ENCODE measurements at places on chromosomes 4 and X.

GRCh38 chr4:132557660-132558059, 591.4 kb upstream of the PCDH10 start:
- DNase-seq = no peak

DNA sequence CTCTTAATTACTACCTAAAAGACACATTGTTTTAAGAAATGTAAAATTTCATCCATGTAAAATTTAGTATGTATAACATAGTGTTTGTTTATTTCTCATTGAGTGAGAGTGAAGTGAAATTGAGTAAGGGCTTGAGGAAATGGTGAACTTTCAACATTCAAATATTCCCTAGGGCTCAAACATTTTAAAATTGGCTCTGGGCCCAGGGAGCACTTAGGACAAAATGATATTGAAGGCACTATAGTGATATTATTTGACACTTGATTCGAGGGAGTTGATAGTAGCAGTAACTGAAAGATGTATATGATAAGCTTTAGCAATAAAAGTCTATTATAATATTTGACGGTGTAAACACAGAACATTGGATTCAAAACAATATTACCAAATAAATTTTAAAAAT, 1244.0 kb upstream of the TENM3 start:
- DNase-seq = no peak

DNA sequence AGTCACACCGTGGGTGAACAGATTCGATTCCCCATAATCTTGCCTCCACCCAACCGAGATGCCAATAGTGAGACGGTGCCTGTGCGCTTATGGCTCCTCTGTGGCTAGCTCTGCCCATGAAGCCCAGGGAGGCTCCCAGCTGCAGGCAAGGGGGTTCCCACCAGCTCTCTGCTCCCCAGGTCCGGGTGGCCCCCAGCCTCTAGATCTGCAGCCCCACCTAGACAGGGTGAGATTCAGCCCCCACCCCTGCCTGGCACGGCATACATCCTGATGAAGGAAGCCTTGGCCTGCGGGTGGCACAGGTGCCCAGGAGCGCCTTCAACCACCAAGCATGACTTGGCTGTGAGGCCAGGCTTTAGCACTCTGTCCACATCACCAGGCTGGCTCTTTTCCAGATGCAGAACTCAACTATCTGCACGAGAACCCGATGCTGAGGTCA, 40.6 kb downstream of the WDR1 start:
- DNase-seq = no peak

- no peak for DNase-seq
Measured at GRCh38 chr4:74624351-74625151, 169.8 kb downstream of the BTC start.

GRCh38 chrX:1416965-1417760, 25.2 kb upstream of the SLC25A6 start:
- no peak for DNase-seq

DNA sequence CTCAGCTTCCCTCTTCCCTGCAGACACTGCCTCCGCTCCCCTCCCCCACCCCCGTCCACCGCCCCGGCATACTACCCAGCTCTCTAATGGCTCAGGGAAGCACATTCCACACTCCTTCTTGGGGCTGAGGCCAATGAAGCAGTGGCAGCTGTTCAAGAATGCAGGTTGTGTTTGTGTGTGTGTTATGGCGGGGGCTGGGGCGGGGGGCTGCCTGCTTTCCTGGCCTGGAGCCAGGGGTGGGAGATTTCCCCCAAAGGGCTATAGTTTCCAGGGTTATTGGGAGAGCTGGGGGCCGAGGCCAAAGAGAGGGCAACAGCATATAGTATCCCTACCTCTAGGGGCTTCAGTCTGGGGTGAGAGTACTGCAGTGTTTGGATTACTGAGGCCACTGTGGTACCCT, 149.4 kb downstream of the EFNB1 start:
- no peak for DNase-seq

- DNase-seq = no peak
Measured at GRCh38 chr4:112318239-112319142, 21.3 kb downstream of the ALPK1 start.

DNA sequence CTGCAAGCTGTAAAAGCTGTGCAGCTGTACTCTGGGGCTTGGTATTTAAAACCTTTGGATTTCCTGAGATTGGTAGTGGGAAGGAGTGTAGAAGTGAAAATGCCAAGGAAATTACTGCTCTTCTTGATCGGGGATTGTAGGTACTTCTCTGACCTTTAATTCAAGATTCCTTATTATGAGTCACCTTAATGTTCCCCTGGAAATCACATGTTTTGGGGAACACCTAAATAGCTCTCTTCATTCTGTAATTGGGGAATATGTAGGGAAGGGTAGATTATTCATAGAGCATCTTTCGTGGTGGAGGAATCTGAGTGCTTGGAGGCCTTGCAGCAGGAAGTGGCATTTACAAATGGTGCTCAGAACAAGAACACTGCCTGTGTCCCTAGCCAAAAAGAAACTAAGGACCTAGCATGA, 137.8 kb downstream of the UCHL1 start:
- DNase-seq = no peak

- DNase-seq = no peak
Measured at GRCh38 chr4:140945106-140945505, 188.2 kb downstream of the RNF150 start.

- DNase-seq = no peak
Measured at GRCh38 chr4:169338241-169338640, 67.5 kb upstream of the SH3RF1 start.

DNA sequence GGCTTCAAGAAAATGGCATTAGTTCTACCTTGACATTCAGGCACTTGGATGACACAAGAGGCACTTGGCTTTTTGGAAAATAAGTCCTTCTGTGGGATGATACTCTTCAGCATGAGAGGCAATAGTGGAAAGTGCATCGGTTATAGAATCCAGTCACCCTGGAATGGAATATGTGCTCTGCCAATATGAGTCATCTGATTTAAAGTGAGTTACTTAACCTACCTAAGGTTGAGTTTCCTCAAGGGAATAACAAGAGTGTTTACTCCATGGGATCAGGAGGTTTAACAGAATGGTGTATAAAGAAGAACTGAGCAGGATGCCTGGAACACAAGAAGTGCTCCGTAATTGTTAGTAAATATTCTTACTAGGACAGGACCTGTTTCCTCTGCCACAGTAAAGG, 10.7 kb downstream of the SLC39A8 start:
- DNase-seq = no peak

- no peak for DNase-seq
Measured at GRCh38 chrX:152899874-152900719, 2.2 kb downstream of the ZNF185 start.

DNA sequence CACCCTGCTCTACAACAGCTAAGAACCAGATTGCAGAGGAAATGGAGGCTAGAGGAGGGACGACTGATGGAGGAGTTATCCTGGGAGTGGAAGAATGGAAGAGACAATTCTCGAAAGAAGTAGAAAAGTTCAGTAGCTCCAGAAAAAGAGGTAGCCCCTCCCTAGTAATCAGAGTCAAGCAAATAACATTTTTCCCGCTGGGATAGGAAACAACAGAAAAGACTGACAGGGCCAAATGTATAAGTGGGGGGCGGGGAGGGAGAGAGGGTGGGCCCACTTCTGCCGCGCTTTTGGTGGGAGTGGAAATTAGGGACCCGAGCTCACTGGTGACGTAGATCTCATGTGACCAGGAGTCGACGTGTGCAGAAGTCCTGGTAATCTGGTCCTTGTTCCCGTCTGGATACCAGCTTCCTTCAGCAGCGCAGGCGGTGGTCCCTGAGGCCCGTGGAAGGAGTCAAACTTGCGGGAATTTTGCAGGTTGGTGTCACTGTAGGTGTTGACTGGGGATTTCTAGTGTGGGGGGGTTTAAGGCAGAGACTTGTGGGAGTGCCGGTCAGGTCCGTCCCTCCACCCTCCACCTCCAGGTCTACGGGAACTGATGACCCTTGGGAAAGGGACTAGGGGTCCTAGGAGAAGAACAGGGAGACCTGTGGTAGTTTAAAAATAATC, at the start of gene TCEAL9:
Gene TCEAL9 (plus strand): TSS at position 377 of the 669 bp plus-strand sequence. CDS start 1,179 bp downstream, outside the sequence.
- DNase-seq = no peak

GRCh38 chr4:53196882-53197771, 168.7 kb downstream of the SCFD2 start:
- DNase-seq = no peak

- peak; percentile 26 for DNase-seq
Measured at GRCh38 chrX:119654112-119654531, 38.8 kb downstream of the SEPTIN6 start.

DNA sequence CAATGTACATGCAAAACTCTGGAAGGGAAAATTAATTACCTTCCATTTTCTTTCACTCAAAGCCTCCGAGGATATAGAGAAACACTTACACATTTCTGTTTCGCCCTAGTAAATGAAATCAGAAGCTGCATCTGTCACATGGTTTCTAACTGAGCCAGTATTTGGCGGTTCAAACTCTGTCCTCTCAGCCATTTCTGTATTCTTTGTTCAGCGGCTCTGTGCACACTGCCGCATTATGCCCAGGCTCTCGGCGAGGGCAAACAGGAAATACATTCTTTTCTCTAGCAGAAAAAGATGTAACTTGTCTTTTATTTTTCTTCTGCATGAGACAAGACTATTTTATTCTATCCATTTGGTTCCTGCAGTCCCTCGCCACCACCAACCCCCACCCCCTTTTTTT, 71.4 kb upstream of the GPM6B start:
- DNase-seq = no peak

DNA sequence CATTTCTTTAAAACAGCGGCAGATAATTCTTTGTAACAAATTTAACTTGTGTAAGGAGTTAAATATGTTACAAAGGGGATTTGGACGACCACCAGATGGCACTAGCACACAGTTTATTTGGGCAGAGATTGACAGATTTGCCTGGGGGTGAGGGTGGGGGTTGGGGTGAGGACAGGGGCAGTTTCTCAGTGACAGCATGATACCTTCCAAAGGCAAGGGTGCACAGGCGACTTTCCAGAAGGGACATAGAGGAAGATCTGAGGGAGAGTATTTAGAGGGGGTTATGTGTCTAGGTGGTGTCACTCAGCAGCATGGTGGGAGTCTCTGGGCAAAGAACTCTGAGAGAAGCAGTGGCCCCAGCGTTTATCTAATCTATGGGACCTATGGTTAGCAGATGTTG, 9.6 kb upstream of the TMA16 start:
- DNase-seq = peak; percentile 53

DNA sequence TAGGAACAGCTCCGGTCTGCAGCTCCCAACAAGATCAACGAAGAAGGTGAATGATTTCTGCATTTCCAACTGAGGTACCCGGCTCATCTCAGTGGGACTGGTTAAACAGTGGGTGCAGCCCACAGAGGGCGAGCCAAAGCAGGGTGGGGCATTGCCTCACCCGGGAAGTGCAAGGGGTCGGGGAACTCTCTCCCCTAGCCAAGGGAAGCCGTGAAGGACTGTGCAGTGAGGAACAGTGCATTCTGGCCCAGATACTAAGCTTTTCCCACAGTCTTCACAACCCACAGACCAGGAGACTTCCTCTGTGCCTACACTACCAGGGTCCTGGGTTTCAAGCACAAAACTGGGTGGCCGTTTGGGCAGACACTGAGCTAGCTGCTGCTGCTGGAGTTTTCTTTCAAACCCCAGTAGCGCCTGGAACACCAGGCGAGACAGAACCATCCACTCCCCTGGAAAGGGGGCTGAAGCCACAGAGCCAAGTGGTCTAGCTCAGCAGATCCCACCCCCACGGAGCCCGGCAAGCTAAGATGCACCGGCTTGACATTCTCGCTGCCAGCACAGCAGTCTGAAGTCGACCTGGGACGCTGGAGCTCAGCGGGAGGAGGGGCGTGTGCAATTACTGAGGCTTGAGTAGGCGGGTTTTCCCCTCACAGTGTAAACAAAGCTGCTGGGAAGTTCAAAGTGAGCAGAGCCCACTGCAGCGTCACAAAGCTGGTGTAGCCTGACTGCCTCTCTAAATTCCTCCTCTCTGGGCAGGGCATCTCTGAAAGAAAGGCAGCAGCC, 84.6 kb downstream of the THOC2 start:
- DNase-seq = peak; percentile 0

DNA sequence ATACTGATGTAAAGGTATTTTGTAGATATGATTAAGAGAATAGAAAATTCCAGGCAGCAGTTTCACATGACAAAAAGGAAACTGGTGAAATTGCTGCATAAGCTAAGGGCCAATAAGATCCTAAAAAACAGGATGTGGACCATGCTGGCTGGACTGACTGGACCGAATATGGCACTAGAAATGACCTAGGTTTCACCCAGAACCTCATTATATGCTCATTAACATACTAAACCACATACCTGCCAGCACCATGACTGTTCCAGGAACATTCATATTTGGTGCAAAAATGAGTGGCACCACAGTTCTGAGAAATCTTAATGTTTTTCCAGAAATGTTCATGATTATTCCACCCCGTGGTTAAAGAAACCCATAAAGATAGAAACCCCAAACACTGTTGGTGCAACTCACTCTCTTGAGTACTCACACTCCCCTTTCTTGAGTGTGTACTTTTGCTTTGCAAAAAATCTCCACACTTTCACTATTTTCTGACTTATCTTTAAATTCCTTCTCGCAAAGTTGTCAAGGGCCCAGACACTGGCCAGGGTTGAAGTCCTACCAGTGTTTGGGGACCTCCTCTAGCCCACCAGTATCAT, 74.0 kb downstream of the FANCB start:
- no peak for DNase-seq

- no peak for DNase-seq
Measured at GRCh38 chr4:87118826-87119225, 101.6 kb downstream of the KLHL8 start.

- no peak for DNase-seq
Measured at GRCh38 chr4:139523076-139523475, 32.9 kb downstream of the SETD7 start.

GRCh38 chr4:119627267-119628255, 1.0 kb downstream of the PDE5A start:
- DNase-seq = peak; percentile 30

GRCh38 chrX:24259544-24260240, 54.2 kb downstream of the SUPT20HL2 start:
- DNase-seq = no peak

- no peak for DNase-seq
Measured at GRCh38 chrX:51155157-51155556, 177.5 kb upstream of the NUDT10 start.

DNA sequence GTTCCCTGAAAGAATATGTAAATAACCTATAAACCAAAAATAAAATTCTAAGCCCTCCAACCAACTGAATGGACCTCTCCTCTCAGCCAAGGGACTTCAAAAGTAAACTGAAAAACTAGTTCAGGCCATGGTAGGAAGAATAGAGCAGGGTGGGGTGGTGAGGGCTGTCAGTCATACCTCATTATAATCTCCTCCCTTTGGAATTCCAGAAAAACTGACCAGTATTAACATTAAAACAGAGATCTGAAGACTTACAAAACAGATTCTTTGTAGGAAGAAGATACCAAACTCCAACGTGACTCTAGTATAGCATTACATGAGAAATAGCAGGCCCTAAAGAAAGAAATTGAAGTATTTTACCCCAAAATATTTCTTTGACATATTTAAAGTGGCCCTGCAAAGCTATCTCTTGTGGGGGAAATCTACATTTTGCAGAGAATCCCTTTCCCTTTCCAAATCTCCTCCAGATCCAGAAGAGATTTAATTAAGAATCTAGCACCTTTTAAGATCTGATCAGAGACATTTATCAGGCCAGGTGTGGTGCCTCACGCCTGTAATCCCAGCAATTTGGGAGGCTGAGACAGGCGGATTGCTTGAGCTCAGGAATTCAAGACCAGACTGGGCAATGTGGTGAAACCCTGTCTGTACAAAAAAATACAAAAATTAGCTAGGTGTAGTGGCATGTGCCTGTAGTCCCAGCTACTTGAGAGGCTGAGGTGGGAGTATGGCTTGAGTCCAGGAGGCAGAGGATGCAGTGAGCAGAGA, 15.1 kb downstream of the TBC1D9 start:
- DNase-seq = no peak

- DNase-seq = no peak
Measured at GRCh38 chrX:119427024-119427794, 28.1 kb downstream of the SLC25A43 start.

Data from activated CD4-positive, alpha-beta T cell treated with anti-CD3 and anti-CD28 coated beads, Interleukin-2, amount 50 U/mL, for 4 hours (primary cell).